ENCODE measurements at places on chromosomes 13 and 19.

- H3K4me3 ChIP-seq, result no peak overlapping the region
- H3K27me3 ChIP-seq, result no peaks in the 10 kb centered on the region
- no peaks in the 10 kb centered on the region for H3K36me3 ChIP-seq
- no peak overlapping the region for H3K27ac ChIP-seq
- DNase-seq, result peak; percentile 29
Observed at GRCh38 chr19:40143612-40144011, 47.6 kb upstream of the MAP3K10 start.

DNA sequence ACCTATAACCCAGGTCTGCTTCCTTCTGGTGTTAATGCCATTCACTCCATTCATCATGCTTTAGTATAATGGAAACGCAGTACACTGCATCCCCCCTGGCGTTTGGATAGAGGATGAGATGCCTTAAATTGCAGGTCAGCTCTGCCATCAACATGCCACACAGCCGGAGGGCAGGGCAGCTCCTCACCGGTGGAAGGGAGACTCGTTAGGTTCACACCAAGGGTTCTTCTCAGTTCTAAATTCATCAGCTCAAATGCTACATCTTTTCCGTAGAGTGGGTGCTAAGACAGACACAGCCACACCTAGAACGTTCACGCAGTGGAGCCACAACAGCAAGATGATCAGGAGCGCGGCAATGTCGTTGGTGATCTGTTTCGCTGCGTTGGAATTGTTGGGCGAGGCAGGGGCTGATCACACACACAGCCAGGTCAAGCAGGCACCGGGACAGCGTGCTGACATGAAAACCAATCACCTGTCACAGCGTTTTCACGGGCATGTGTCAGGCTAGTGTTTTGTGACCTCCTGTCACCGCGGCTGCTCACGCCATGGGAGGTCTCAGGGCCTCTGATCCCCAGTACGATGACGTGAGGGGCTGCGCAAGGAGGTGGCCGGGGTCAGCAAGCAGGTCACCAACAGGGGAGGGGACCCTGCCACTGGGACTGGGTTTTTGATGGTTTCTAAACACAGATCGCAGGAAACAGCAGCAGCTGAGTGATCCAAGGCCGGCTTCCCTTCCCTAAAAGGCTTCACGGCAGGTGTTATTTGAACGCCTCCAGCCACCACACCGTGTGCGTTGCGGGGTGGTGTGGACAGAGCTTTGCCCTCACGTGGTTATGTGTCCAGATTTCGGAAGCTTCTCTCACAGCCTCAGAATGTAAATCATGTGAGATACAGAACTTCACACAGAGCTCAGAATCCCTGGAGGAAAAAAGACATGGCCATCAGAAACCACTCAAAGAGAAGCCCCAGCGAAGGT, 94.3 kb upstream of the IRS2 start:
- no peaks in the 10 kb centered on the region for H3K27me3 ChIP-seq
- H3K36me3 ChIP-seq, result no peaks in the 10 kb centered on the region
- H3K27ac ChIP-seq, result no peak overlapping the region

- H3K4me1 ChIP-seq, result peaks cover 23% of the 10 kb centered on the region
- peak overlapping the region; percentile 79 for H3K4me3 ChIP-seq
- H3K36me3 ChIP-seq, result peaks cover 25% of the 10 kb centered on the region
- H3K27ac ChIP-seq, result peak overlapping the region; percentile 92
- DNase-seq, result no peak
- no peaks in the 10 kb centered on the region for H3K27me3 ChIP-seq
Observed at GRCh38 chr13:28659621-28659970, 666 bp downstream of the POMP start.

GRCh38 chr19:43763473-43763939, 8.7 kb upstream of the SMG9 start:
- no peak overlapping the region for H3K27ac ChIP-seq
- H3K4me3 ChIP-seq, result no peak overlapping the region
- peaks cover 5% of the 10 kb centered on the region for H3K4me1 ChIP-seq
- H3K36me3 ChIP-seq, result no peaks in the 10 kb centered on the region

DNA sequence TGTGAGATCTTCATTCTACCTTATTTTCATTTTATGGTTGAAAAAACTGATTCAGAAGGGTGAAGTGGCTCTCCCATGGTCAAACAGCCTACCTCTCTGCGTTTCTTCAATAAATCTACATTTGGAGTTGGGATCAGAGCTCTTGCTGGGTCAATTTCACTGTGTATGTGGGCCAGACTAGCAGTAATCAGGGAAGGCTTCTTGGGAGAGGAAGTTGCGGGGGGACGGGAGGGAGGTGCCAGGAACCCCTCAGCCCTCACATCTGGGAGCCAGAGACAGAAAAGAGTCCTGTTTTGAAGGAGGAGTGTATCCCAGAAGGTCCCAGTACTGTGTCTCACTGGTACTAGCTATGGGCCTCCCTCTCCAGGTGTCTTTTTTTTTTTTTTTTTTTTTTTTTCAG, 934 bp downstream of the KXD1 start:
- peak overlapping the region; percentile 84 for H3K4me3 ChIP-seq

DNA sequence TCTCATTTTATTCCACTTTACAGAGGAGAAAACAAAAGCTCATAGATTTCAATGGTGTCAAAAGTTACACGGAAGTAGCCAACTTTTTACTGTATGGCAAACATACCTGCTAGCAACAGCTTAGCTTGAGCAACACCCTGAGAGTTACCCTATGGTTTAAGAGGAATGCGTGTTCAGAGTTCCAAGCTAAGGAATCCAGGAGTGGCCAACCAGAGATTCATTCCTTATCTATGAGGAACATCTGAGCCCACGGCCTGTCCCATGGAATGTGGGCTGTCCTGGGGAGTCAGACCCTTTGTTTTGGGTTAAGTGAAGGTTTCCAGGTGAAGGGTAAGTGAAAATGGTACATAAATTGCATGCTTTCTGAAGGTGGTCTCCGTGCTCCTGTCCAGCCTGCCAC, 67.5 kb downstream of the STARD13 start:
- no peaks in the 10 kb centered on the region for H3K36me3 ChIP-seq
- peak; percentile 75 for DNase-seq
- no peak overlapping the region for H3K4me3 ChIP-seq
- peak overlapping the region; percentile 54 for H3K27ac ChIP-seq
- peaks cover 20% of the 10 kb centered on the region for H3K4me1 ChIP-seq

GRCh38 chr13:75307370-75307949, 174.5 kb downstream of the TBC1D4 start:
- no peaks in the 10 kb centered on the region for H3K36me3 ChIP-seq
- H3K27me3 ChIP-seq, result no peaks in the 10 kb centered on the region
- DNase-seq, result no peak
- H3K4me3 ChIP-seq, result no peak overlapping the region
- H3K27ac ChIP-seq, result no peak overlapping the region

DNA sequence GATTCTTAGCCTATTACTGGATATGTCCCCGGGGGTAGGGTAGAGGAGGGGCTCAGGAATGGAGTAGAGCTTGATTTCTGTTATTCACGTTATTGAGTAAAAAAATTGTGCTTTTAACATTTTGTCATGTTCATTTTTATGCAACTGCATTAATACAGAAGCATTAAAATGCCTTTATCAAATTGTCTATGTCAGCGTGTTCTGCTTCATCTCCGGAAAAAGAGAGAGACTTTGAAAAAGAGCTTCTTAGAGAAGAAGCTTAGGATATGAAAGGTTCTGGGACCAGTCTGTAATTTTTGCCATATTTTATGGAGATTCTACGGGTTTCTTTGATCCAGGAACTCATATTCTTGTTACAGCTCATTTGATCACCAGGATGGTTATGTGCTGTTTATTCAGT, 82.0 kb downstream of the SLC10A2 start:
- no peaks in the 10 kb centered on the region for H3K27me3 ChIP-seq
- H3K36me3 ChIP-seq, result no peaks in the 10 kb centered on the region
- no peaks in the 10 kb centered on the region for H3K4me1 ChIP-seq

GRCh38 chr19:57292547-57292946, 12.3 kb downstream of the ZNF460 start:
- no peak for DNase-seq
- no peak overlapping the region for H3K4me3 ChIP-seq
- no peaks in the 10 kb centered on the region for H3K4me1 ChIP-seq
- H3K27me3 ChIP-seq, result no peaks in the 10 kb centered on the region
- peaks cover 100% of the 10 kb centered on the region for H3K36me3 ChIP-seq

DNA sequence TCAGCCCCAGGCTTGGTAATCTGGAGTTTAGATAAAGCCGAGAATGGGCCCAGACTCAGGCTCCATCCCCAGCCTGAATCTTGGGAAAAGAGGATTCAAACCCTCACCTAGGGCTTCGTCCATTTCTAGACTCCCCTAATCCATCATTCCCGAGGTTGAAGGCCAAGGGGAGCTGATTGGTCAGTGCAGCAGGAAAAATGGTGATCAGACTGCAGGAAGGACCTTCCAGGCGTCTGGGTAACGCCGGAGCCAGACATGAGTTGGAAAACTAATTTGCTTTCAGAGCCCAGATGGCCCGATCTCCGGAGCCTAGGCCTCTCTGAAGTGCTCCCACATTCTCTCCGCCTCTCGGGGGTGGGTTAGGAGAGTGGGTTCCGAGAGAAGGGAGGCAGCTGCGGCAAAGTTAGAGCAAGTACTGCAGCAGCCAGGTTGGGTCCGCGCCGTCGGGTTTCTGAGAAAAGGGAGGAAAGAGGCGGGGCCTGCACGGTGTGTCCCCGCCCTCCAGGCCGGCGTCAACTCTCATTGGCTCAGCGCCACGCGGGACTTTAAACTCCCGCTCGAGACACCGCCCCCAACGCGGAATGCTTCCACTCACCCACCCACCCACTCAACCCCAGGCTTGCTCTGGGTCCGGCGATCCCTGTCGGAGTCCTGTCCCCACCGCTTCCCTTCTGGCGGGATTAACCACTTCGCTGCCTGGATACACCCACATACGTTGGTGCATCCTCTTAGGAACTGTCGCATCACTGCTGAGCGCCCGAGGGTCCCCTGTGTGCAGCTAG, 788 bp upstream of the RTBDN start:
- H3K36me3 ChIP-seq, result no peaks in the 10 kb centered on the region
- no peak overlapping the region for H3K27ac ChIP-seq
- no peak overlapping the region for H3K4me3 ChIP-seq
- DNase-seq, result peak; percentile 40
- H3K27me3 ChIP-seq, result peaks cover 94% of the 10 kb centered on the region
- H3K4me1 ChIP-seq, result peaks cover 48% of the 10 kb centered on the region

GRCh38 chr13:106276876-106277275, 258.6 kb downstream of the EFNB2 start:
- no peaks in the 10 kb centered on the region for H3K27me3 ChIP-seq
- H3K27ac ChIP-seq, result no peak overlapping the region
- no peaks in the 10 kb centered on the region for H3K36me3 ChIP-seq
- no peaks in the 10 kb centered on the region for H3K4me1 ChIP-seq

GRCh38 chr13:39403106-39403505, 199.9 kb downstream of the LHFPL6 start:
- H3K4me1 ChIP-seq, result no peaks in the 10 kb centered on the region
- no peaks in the 10 kb centered on the region for H3K27me3 ChIP-seq
- H3K27ac ChIP-seq, result no peak overlapping the region
- no peak for DNase-seq
- no peaks in the 10 kb centered on the region for H3K36me3 ChIP-seq

GRCh38 chr13:37074703-37075102, 15.2 kb upstream of the SUPT20H start:
- DNase-seq, result no peak
- H3K36me3 ChIP-seq, result no peaks in the 10 kb centered on the region
- no peaks in the 10 kb centered on the region for H3K4me1 ChIP-seq
- H3K4me3 ChIP-seq, result no peak overlapping the region

- no peak for DNase-seq
- H3K36me3 ChIP-seq, result no peaks in the 10 kb centered on the region
- H3K27me3 ChIP-seq, result peaks cover 69% of the 10 kb centered on the region
- H3K4me1 ChIP-seq, result no peaks in the 10 kb centered on the region
Observed at GRCh38 chr13:111513766-111514609, 193.5 kb downstream of the TEX29 start.

DNA sequence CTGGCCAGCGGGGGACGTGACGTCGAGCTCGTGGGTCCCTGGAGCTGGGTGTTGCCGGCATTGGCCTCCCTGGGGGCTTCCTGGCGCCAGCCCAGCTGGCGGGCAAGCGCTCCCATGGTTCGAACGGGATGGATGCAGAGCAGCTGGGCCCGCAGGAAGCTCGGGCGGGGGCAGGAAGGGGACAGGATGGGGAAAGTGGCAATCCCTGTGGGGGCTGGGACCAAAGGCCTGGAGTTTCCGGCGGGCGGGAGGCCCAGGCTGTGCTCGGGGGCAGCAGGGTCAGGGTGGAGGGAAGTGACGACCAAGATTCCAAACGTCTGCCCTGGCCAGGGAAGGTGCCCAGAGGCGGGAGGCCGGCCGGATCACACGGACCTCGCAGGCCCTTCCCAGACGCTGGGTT, 19.3 kb downstream of the PALM start:
- H3K4me1 ChIP-seq, result no peaks in the 10 kb centered on the region
- H3K4me3 ChIP-seq, result no peak overlapping the region
- no peaks in the 10 kb centered on the region for H3K27me3 ChIP-seq
- H3K36me3 ChIP-seq, result peaks cover 10% of the 10 kb centered on the region

DNA sequence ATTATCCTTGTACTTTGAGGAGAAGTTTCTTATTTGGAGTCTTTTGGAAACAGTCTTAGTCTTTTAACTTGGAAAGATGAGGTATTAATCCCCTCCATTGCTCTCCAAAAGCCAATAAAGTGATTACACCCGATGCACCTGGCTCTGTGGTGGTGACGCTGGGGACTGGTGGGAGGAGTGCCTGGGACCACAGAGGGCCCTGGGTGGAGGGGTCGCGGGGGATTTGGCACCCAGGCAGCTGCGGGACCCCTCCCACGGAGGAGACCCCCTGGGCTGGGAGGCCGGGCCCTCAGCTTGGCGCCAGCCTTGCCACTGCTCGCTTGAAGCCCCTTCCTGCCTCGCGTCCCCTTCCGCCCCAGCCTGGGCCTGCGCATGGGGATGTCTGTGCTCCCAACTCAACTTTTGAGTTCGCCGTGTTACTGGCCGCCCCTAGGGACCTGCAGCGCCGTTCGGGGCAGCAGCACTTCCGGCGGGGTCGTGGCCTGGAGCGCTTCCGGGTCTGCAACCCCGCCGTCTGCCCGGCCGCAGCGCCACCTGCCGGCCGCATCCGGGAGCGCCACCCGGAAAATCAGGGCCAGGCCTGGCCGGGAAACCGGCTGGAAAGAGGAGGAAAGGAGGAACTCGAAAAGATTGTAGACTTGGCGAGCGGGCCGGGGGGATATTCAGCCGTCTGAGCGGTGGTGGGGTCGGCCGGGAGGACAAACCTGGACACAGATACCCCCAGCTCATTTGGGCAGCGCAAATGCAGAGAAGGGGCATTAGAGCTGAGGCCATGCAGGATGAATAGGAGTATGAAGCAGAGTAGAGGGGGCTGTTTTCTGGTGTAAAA, 8.4 kb downstream of the PEAK3 start:
- peak; percentile 83 for DNase-seq
- H3K36me3 ChIP-seq, result peaks cover 38% of the 10 kb centered on the region
- peak overlapping the region; percentile 19 for H3K4me3 ChIP-seq
- no peaks in the 10 kb centered on the region for H3K27me3 ChIP-seq
- H3K4me1 ChIP-seq, result peaks cover 64% of the 10 kb centered on the region

Data from stomach (tissue), 19 donors.